ENCODE measurements at places on chromosomes 13 and 19. TPM values are rescaled to one million over a fixed set of nuclear protein-coding genes. Genes with fewer than 3 reads are reported as not detected.

The CRB3 gene
- total RNA-seq = 2.4 TPM

The PSG11 gene
- total RNA-seq = not detected

The ZIC2 gene
- not detected for total RNA-seq

The NCCRP1 gene
- total RNA-seq = not detected

The TEX26 gene
- 0.97 TPM for total RNA-seq

The CRTC1 gene
- total RNA-seq = 10.1 TPM
